ENCODE measurements at places on chromosomes 2 and 18. TPM values are rescaled to one million over a fixed set of nuclear protein-coding genes. Genes with fewer than 3 reads are reported as not detected.

- H3K4me1 ChIP-seq, result peaks cover 4% of the 10 kb centered on the region
- no peak overlapping the region for H3K27ac ChIP-seq
- no peak overlapping the region for H3K4me3 ChIP-seq
- DNase-seq, result no peak
- H3K36me3 ChIP-seq, result peaks cover 19% of the 10 kb centered on the region
Observed at GRCh38 chr2:24247592-24247991, 72.7 kb downstream of the FAM228A start.

GRCh38 chr18:44708451-44709083 is 27.9 kb downstream of the SETBP1 start:
- no peak overlapping the region for H3K4me3 ChIP-seq
- H3K36me3 ChIP-seq, result peaks cover 6% of the 10 kb centered on the region
- DNase-seq, result no peak
- H3K27me3 ChIP-seq, result no peaks in the 10 kb centered on the region
- H3K4me1 ChIP-seq, result peaks cover 25% of the 10 kb centered on the region

Gene PTH2R
- total RNA-seq, result not detected

GRCh38 chr2:43718530-43719124 is 42.4 kb upstream of the C1GALT1C1L start:
- no peaks in the 10 kb centered on the region for H3K27me3 ChIP-seq
- no peak overlapping the region for H3K4me3 ChIP-seq
- H3K4me1 ChIP-seq, result peaks cover 3% of the 10 kb centered on the region
- no peak overlapping the region for H3K27ac ChIP-seq

- no peak for DNase-seq
- H3K36me3 ChIP-seq, result no peaks in the 10 kb centered on the region
- H3K27ac ChIP-seq, result no peak overlapping the region
- H3K4me3 ChIP-seq, result no peak overlapping the region
- no peaks in the 10 kb centered on the region for H3K4me1 ChIP-seq
Observed at GRCh38 chr18:73824671-73825070, 323.0 kb downstream of the FBXO15 start.

Gene MEP1B
- total RNA-seq, result not detected

- no peaks in the 10 kb centered on the region for H3K27me3 ChIP-seq
- H3K4me1 ChIP-seq, result peaks cover 22% of the 10 kb centered on the region
- H3K36me3 ChIP-seq, result no peaks in the 10 kb centered on the region
- DNase-seq, result no peak
- no peak overlapping the region for H3K4me3 ChIP-seq
Observed at GRCh38 chr18:11962597-11962996, 18.7 kb upstream of the IMPA2 start.

GRCh38 chr2:224196810-224197209 is 157.7 kb upstream of the SERPINE2 start:
- H3K36me3 ChIP-seq, result no peaks in the 10 kb centered on the region
- no peaks in the 10 kb centered on the region for H3K27me3 ChIP-seq
- no peak for DNase-seq
- H3K4me3 ChIP-seq, result no peak overlapping the region
- no peaks in the 10 kb centered on the region for H3K4me1 ChIP-seq

DNA sequence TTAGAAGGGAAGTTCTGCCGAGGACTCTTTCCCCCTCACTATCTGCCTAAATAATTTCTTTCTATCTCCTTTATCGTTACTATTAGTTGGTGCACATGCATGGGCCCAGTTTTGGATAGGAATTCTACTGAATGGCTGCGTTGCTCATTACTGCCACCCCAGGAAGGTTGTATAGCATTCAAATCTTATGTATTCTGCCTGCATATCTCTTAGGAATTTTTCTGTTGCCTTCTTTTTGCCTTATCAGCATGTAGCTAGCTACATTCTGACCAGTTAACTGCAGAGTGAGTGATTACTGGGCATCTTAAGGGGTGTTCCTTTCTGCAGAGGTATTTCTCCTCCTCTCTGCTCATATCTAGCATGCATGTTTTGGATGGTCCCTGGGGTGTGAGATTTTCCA is 239.6 kb downstream of the TDRD15 start:
- H3K36me3 ChIP-seq, result no peaks in the 10 kb centered on the region
- H3K27ac ChIP-seq, result no peak overlapping the region

Gene HOXD13
- total RNA-seq, result not detected

Gene ZCCHC2
- total RNA-seq, result 13.2 TPM

Gene MC5R
- not detected for total RNA-seq

Gene C2orf72
- 1.3 TPM for total RNA-seq

Gene NCK2
- 55.5 TPM for total RNA-seq

DNA sequence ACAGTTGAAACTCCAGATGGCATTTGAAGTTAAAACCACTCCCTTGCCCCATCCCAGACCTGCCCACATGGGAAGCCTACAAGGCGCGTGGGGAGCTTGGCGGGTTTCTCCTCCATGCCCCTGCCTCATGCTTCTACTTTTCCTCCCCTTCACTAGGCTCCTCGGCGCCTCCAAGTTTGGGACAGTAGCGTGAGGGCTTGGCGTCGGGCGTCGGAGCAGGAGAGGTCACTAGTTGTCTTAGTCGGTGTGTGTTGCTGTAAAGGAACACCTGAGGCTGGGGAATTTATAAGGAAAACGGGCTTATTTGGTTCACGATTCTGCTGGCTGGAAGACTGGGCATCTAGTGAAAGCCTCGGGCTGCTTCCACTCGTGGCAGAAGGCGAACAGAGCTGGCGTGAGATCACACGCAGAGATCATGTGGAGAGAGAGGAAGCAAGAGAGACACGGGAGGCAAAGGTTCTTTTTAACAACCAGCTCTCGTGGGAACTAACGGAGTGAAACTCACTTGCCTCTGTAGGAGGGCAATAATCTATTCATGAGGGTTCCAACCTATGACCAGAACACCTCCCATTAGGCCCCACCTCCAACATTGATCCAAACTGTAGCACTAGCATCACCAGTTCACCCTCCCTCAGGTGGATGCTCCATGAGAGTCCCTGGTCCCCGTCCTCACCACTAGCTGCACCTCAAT is 25.3 kb downstream of the ITM2C start:
- no peak overlapping the region for H3K4me3 ChIP-seq
- DNase-seq, result peak; percentile 69
- no peaks in the 10 kb centered on the region for H3K36me3 ChIP-seq
- no peaks in the 10 kb centered on the region for H3K27me3 ChIP-seq

Gene NMS
- total RNA-seq, result not detected

DNA sequence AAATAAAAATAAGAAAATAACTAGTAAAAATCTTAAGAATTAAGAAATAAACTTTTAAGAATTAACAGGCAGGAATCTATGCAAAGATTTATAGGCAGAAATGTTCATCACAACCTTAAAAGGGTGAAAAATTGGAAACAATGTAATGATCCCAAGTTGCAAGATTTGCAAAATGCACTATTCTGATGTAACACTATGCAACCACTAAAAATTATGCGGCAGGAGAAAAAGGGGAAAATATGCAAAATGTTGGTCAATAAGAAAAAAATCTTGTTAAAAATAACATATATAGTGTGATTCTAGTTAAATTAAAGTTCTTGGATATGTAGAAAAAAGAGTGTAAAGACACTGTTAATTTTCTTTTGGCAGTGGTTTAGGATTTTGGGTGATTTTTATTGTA is 132.8 kb downstream of the UPP2 start:
- H3K36me3 ChIP-seq, result no peaks in the 10 kb centered on the region
- no peak overlapping the region for H3K27ac ChIP-seq
- no peaks in the 10 kb centered on the region for H3K27me3 ChIP-seq
- no peak overlapping the region for H3K4me3 ChIP-seq

- H3K4me1 ChIP-seq, result peaks cover 82% of the 10 kb centered on the region
- no peak overlapping the region for H3K4me3 ChIP-seq
- no peaks in the 10 kb centered on the region for H3K27me3 ChIP-seq
Observed at GRCh38 chr18:58996131-58996641, 131.5 kb downstream of the ZNF532 start.

DNA sequence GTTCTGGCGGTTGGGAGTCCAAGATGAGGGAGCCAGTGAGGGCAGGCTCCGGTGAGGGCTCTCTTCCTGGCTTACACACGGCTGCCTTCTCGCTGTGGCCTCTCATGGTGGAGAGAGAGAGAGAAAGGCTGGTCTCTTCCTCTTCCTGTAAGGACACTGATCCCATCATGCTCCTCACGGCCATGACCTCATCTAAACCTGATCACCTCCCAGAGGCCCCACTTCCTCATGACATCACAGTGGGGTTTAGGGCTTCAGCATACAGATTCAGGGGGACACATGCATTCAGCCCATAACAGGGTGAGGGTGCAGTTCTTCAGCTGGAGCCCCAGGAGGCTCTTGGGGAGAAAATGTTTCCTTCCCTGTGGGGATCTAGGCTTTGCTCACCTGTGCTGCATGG is 29.2 kb downstream of the AGAP1 start:
- H3K27ac ChIP-seq, result no peak overlapping the region
- H3K4me3 ChIP-seq, result no peak overlapping the region
- no peak for DNase-seq
- H3K4me1 ChIP-seq, result peaks cover 24% of the 10 kb centered on the region
- no peaks in the 10 kb centered on the region for H3K36me3 ChIP-seq
- no peaks in the 10 kb centered on the region for H3K27me3 ChIP-seq

- no peak overlapping the region for H3K4me3 ChIP-seq
- H3K27ac ChIP-seq, result peak overlapping the region; percentile 83
- no peak for DNase-seq
- H3K36me3 ChIP-seq, result no peaks in the 10 kb centered on the region
Observed at GRCh38 chr2:39593439-39594393, 72.0 kb upstream of the TMEM178A start.

- H3K4me1 ChIP-seq, result peaks cover 47% of the 10 kb centered on the region
- no peak for DNase-seq
- no peaks in the 10 kb centered on the region for H3K27me3 ChIP-seq
- H3K4me3 ChIP-seq, result no peak overlapping the region
- H3K27ac ChIP-seq, result no peak overlapping the region
Observed at GRCh38 chr2:217362286-217362685, 502.4 kb upstream of the TNP1 start.

DNA sequence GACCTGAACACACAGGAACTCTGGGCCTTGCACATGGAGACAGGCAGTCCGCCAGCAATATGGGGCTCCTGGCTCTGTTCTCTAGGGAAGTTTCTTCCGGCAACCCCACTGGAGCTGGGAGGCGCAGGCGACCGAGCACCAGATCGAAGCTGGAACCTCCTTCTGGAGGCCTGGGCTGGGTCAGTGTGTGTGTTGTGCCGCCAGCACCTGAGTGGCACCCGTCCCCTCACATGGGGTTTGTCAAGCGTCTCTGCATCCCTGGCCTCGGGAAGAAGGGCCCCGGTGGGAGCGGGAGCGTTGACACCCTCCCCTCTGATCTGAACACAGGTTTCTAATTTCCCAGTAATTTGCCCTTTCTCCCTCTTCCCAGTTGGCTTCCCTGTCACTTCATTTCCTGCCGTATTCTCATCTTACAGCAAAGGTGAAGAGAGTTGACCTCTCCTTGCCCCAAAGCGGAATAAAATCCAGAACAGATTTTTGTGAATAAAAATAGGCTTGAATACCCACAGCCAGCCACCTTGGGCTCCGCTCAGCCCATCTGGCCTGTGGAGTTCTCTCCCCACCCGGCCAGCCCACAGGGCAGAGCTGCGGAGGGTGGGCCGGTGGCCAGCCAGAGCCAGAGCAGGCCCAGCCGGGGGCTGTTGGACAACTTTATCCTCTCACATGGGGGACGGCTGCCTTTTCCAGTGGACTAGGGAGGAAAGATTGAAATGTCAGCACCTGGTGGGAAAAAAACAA is 85.9 kb downstream of the APOB start:
- no peak overlapping the region for H3K27ac ChIP-seq
- DNase-seq, result no peak
- H3K4me1 ChIP-seq, result peaks cover 17% of the 10 kb centered on the region
- H3K36me3 ChIP-seq, result no peaks in the 10 kb centered on the region
- H3K27me3 ChIP-seq, result peaks cover 2% of the 10 kb centered on the region

DNA sequence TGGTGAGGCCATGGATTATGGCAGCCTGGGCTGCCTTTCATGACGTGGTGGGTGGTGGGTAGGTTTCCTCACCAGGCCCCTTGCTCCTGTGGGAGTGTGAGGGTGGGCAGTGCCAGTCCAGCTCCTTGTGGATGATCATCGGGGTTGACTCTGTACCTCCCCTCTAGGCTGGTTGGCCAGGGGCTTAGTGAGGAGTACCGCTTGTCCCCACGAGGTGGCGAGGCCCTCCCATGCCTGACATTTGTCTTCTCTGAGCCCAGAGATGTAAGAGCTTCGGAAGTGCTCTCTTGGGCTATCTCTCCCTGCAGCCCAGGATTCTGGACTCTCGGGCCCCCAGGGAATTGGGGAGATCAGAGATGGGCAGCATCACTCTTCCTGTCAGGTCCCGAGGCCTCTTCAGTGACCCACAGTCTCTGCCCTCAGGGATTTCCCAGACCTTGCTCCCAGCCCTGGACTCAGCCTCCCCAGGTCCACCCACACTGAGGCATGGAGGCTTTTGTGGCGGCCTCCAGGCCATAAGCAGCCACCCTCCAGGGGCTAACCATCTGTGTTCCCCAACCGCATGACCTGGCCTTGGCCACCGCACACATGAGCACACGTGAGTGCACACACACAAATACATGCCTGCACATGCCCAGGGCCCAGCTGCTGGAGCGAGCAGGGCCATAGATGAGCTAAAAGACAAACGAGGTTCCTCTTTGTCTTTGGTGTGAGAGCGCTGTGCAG is 6.5 kb downstream of the SPR start:
- peaks cover 5% of the 10 kb centered on the region for H3K36me3 ChIP-seq
- no peak for DNase-seq
- peaks cover 34% of the 10 kb centered on the region for H3K27me3 ChIP-seq
- no peaks in the 10 kb centered on the region for H3K4me1 ChIP-seq
- no peak overlapping the region for H3K4me3 ChIP-seq

DNA sequence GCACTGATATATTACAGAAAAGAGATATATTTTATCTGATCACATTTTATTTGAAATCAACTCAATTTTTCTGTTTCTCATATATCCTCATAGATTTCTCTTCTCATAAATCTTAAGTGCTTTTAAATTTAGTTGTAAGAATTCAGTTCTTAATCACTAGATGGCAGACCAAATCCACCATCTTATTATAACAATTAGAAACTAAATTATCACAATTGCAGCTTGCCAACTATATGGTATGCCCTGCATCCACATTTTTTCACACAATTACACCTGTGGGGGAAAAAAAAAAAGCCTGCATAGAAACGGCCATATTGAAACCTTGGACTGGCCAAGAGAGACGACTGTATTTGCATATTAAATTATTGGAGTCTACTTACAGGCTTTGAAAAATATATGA is 64.4 kb downstream of the COL5A2 start:
- peaks cover 10% of the 10 kb centered on the region for H3K36me3 ChIP-seq
- H3K4me3 ChIP-seq, result no peak overlapping the region
- no peak for DNase-seq

- H3K4me3 ChIP-seq, result no peak overlapping the region
- H3K27ac ChIP-seq, result no peak overlapping the region
- peaks cover 4% of the 10 kb centered on the region for H3K4me1 ChIP-seq
- peaks cover 9% of the 10 kb centered on the region for H3K27me3 ChIP-seq
Observed at GRCh38 chr2:240894006-240894405, 1.9 kb downstream of the MAB21L4 start.

Gene DSC2
- 0.58 TPM for total RNA-seq

GRCh38 chr2:203948733-203949132 is 12.2 kb downstream of the ICOS start:
- H3K36me3 ChIP-seq, result peaks cover 3% of the 10 kb centered on the region
- H3K4me3 ChIP-seq, result no peak overlapping the region
- H3K27ac ChIP-seq, result no peak overlapping the region
- DNase-seq, result no peak
- H3K4me1 ChIP-seq, result peaks cover 6% of the 10 kb centered on the region

- H3K4me3 ChIP-seq, result no peak overlapping the region
- DNase-seq, result no peak
- peaks cover 19% of the 10 kb centered on the region for H3K36me3 ChIP-seq
Observed at GRCh38 chr2:53753041-53753440, 14.6 kb upstream of the CHAC2 start.

GRCh38 chr2:74267068-74267467 is 68.7 kb downstream of the MTHFD2 start:
- no peak for DNase-seq
- H3K4me3 ChIP-seq, result no peak overlapping the region
- no peak overlapping the region for H3K27ac ChIP-seq
- no peaks in the 10 kb centered on the region for H3K4me1 ChIP-seq
- peaks cover 6% of the 10 kb centered on the region for H3K36me3 ChIP-seq

Measured in chondrocyte (in vitro differentiated cells).